ENCODE measurements at places on chromosomes 5 and 9.

GRCh38 chr9:89328064-89328463, 9.8 kb downstream of the SECISBP2 start:
- DNase-seq = no peak

GRCh38 chr5:111394586-111394985, 117.7 kb downstream of the STARD4 start:
- DNase-seq = no peak

DNA sequence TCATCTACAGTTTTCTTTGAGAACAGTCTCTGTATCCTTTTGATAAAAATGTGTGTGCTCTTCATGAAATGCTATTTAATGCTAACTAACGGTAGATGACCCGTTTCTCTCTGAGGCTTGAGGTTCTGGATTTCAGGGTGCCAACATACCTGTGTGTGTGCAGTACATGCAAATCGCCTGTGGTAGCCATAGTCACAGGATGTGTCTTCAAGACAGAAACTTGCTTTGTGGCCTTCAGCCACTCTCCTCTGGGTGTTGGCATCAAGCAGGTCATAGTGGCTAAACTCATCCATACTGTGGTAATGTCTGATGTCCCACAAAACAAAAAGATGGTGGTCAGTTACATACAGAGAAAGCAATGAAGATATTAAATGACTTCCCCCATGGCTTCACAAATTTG, 4.2 kb downstream of the LOX start:
- no peak for DNase-seq

GRCh38 chr5:40437452-40437861, 242.3 kb upstream of the PTGER4 start:
- DNase-seq = peak; percentile 15

- no peak for DNase-seq
These were observed 35.2 kb upstream of the PLEKHG4B start for GRCh38 chr5:56561-57290.

GRCh38 chr9:122190597-122191381, 31.1 kb downstream of the MORN5 start:
- no peak for DNase-seq

GRCh38 chr5:176785184-176786145, 24.9 kb upstream of the UNC5A start:
- no peak for DNase-seq

DNA sequence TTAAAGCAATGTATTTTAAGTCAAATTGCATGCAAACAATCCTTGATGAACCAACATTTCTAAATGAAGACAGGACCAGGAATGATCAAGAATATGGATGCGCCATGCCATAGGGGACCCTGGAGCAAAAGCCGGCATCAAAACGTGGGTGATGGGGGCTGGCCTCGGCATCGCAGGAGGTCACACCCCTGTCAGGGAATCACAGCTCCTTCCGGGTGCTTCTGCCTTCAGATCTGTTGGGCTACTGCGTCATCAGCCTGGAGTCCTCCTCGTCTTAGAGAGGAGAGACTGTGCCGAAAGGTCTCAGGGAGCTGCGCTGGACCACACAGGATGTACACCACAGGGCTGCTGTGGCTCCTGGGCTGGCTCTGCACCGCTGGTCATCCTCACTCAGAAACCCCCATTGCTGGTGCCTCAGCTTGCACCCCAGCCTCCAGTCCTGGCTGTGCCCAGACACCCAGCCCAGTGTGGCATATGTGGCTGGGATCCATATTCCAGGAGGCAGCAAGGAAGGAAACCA, 152.9 kb upstream of the PPP1R26 start:
- no peak for DNase-seq

DNA sequence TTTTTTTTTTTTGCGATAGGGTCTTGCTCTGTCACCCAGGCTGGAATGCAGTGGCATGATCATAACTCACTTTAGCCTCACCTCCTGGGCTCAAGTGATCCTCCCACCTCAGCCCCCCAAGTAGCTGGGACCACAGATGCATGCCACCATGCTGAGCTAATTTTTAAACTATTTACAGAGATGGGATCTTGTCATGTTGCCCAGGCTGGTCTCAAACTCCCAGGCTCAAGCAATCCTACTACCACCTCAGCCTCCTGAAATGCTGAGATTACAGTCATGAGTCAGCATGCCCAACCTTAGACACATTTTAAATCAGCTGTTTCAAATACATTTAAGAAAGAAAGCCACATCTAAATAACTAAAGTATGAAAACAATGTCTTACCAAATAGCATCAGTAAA, 439.0 kb downstream of the EBF1 start:
- DNase-seq = no peak

DNA sequence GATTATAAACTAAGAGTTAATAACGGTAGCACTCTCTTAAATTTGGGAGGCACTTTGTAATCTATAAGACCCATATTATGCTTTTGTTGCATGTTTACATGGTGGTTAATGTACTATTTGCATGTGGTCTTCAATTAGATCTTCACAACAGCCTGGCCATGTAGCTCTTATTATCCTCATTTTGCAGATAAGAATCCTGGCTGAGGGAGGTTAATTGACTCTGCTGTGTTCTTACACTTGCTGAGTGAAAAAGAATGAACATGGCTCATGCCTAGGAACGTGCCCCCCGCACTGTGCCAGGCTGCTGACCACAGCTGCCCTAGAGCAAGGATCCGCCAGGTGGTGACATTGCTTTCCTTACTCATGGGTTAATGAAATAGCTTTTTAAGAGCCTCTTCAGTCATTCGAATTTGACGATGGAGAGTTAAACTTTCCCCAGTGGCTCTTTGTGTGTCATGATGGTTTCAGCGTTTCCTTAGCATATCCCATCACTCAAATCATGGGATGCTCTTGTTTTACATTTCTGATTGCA, 97.9 kb downstream of the CDH6 start:
- no peak for DNase-seq

GRCh38 chr5:143896516-143896915, 84.6 kb downstream of the HMHB1 start:
- no peak for DNase-seq

- no peak for DNase-seq
These were observed 66.1 kb downstream of the HAPLN1 start for GRCh38 chr5:83654427-83654994.

DNA sequence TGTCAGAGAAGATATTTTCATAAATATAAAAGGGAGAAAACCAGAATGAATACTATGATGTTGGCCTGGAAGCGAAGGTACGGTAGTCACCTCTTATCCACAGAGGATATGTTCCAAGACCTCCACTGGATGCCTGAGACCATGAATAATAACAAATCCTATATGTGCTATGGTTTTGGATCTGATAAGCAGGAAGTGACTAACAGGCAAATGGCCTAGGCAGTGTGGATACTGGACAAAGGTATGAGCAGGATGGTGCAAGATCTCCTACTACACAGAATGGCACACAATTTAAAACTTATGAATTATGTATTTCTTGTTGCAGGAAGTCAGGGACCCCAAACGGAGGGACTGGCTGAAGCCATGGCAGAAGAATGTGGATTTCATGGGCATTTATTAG, 48.2 kb downstream of the ADAMTS12 start:
- no peak for DNase-seq

DNA sequence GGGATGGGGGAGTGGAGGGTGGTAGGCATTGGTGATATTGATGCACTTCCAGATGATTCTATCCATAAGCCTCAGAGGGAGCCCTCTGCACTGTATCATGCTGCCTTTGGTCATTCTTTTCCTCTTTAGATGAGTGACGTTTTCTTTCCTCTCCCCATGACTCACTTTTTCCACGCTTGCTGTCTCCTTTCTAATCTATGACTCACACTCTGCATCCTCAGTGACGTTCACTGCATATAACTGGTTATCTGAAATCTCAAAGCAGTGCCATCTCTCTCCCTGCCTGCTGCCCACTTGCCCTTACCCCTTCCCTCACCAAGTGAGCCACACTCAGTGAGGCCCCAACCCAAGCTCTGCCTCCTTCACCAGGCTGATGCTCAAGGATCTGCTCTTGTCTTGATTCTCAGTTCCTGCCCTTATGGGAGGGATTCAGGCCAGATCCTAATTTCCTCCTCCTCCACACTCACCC, 31.6 kb downstream of the PTGS1 start:
- DNase-seq = no peak

DNA sequence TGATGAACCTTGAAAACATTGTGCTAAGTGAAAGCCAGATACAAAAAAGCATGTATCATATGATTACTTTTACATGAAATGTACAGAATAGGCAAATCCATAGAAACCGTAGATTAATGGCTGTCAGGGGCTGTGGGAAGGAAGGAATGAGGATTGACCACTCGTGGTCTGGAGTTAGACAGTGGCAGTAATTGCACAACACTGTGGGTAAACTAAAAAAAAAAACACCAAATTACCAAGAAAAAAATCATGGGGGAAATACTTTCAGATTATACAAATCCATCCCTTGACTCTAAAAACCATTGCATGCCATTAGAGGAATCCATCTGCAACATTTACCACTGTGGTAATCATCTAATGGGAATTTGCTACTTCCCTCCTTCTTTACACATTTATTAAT, 140.0 kb downstream of the SIL1 start:
- no peak for DNase-seq

GRCh38 chr5:137336161-137336560, 163.0 kb downstream of the SPOCK1 start:
- no peak for DNase-seq

- DNase-seq = no peak
These were observed 654.6 kb downstream of the MTRR start for GRCh38 chr5:8523501-8523900.

DNA sequence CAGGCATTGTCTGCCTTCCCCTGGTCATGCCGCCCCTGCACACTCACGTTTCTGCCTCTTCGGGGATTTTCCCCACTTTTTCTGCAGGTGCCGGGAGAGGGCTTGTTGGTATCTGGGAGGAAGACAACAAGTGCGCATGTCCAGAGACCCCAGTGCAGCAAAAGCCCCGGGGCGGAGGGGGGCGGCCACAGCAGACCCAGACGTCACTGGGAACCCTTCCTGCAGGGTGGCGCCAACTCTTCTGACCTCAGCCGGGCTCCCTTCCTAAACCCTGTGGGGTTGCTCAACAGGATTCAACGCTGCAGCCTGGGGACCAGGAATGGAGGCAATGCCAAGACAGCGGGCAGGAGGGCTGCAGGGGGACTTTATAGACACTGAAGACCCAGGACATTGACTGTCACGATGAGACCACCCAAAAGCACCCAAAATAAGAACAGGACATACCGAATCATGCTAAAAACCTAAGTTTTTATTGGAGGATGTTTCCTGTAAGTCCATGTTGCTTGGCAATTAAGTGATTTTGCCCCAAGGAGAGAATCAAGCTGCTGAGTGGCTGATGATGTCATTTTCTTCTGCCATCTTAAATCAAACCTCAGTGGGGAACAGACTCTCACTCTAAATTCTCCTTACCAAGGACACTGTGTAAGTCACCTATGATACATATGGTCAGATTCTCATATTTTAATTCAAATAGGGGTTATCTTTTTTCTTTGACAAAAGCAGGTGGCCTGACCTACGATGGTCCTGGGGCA, 62.9 kb upstream of the SIMC1 start:
- no peak for DNase-seq

DNA sequence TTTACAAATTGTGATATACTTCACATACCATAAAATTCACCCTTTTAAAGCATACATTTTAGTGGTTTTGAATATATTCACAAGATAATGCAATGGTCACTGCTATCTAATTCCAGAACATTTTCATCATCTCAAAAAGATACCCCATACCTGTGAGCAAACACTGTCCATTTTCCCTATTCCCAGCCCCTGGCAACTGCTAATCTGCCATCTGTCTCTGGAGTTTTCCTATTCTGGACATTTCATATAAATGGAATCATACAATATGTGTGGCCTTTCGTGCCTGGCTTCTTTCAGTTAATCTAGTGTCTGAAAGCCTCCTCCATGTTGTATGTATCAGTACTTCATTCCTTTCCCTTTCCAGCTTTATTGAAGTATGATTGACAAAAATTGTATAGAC, 14.7 kb downstream of the SNX30 start:
- no peak for DNase-seq

- DNase-seq = no peak
These were observed 15.4 kb upstream of the EXOC3 start for GRCh38 chr5:427415-428087.

DNA sequence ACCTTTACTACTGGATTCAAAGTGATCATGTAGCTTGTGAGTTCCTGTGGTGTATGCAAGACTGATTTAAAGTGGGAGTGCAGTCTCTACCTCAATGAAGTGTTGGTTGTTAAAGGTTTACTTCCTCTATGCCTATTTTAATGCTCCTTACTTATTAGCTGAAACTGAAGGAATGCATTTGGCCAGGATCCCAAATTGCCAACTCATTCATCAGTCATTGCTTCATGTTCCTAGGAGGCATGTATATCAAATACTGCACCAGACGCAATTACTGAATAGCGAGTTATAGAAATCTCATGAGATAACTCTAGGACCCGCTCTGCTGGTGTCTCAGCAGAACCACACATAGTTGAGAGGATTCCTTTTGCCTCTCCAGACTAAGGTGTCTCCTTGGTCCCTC, 143.0 kb upstream of the RPS23 start:
- no peak for DNase-seq

DNA sequence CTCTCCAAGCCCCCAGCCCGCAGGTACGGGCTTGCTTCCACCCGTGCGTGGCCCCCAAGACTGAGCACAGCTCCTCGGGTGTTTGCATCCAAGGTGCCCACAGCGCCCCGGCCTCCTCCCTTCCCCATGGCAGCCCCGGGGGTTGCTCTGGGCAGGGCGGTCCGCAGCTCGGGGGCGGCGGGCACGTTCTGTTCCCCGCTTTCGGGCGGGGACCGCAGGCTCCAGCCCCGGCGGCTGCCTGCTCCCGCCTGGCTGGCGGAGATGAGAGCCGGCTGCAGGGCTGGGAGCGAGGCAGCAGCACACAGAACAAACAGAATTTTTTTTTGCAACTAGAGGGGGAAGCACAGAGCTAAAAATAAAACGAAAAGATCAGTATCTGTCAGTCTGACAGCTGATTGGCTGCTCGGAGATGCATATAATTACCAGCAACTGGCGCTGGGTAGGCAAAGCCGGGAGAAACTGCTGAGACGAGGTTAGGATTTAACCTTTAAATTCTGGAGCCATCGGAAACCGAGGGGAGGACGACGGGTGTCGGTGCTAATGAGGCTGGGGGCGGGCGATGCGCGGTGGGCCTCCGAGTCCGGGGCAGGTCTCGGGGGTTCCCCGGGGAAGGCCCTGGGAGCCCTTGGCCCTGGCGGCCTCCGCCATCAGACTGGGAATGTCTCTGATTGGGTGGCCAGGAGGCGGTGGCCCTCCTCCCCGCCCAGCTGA, 142.7 kb upstream of the IER5L start:
- DNase-seq = peak; percentile 67

GRCh38 chr5:60843936-60844905, at the start of gene ELOVL7:
ELOVL7 (minus strand) TSS chr5:60844269; CDS start chr5:60787397, 56,872 bp downstream.
- DNase-seq = peak; percentile 1

GRCh38 chr9:31674264-31674663, 710.2 kb upstream of the ACO1 start:
- DNase-seq = no peak

Data from CD4-positive, alpha-beta memory T cell (primary cell).